SJSA1 (cell line): ENCODE measurements at places on chromosomes 7 and 10. TPM values are rescaled to one million over a fixed set of nuclear protein-coding genes. Genes with fewer than 3 reads are reported as not detected.

GPR141 gene
- not detected in 2 replicates for total RNA-seq

- no peak for DNase-seq
Observed at GRCh38 chr10:66353422-66353821, 572.4 kb upstream of the LRRTM3 start.

- no peak for DNase-seq
Observed at GRCh38 chr10:24449321-24449740, 240.4 kb downstream of the KIAA1217 start.

ZDHHC6 gene
- total RNA-seq: 13.8 and 24.5 TPM in 2 replicates

AUTS2 gene
- total RNA-seq: 0.03 TPM in 1 of 2 replicates, not detected in the other
